Activated effector memory CD4-positive, alpha-beta T cell treated with anti-CD3 and anti-CD28 coated beads, Interleukin-2, amount 50 U/mL, for 16 hours (primary cell): ENCODE measurements at places on chromosomes 1 and 21.

GRCh38 chr1:117327011-117327410 lies 40.2 kb upstream of the MAN1A2 start:
- no peak for DNase-seq

DNA sequence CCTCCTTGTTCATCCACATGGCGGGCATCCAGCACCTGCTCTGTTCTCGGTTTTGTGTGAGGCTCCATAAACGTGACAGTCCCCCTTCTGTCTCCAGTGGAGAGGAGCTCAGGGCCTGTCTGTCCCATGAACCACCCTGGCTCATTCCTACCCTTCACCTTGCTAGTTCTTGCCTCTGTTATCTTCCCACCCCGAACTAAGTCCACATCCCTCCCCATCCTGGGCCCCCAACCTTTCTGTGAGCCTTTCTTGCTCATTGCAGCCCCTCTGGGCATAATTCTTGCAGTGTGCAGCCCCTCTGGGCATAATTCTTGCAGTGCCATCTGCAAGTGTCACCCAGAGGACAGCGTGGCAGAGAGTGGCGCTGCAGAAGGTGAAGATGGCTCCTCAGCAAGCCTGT lies 216.7 kb upstream of the TMEM51 start:
- DNase-seq, result no peak

DNA sequence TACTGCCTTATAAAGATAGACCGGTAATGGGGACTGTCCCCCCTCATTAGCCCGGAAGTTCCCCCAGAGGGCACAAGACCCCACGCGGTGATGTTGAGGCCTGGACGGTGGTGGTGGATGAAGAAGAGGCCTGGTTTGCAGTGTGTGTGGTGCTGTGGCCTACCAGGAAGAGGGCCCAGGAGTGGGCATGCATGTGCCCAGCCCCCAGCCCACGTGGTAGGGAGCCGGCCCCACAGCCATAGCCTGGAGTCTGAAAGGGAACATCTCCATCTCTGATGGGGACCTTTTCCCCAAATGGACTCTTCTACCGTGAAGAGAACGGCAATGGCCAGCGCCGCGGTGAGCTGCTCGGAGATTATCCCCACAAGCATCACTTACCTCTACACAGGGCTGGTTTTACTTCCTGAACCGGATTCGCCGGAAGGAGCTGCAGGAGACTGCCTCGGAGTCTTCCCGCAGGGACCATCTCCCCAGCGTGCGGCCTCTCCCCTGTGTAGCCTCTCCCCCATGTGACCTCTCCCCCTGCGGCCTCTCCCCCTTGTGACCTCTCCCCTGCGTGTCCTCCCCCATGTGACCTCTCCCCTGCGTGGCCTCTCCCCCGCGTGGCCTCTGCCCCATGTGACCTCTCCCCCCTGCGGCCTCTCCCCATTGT lies 20.6 kb downstream of the RRP1 start:
- DNase-seq, result no peak

DNA sequence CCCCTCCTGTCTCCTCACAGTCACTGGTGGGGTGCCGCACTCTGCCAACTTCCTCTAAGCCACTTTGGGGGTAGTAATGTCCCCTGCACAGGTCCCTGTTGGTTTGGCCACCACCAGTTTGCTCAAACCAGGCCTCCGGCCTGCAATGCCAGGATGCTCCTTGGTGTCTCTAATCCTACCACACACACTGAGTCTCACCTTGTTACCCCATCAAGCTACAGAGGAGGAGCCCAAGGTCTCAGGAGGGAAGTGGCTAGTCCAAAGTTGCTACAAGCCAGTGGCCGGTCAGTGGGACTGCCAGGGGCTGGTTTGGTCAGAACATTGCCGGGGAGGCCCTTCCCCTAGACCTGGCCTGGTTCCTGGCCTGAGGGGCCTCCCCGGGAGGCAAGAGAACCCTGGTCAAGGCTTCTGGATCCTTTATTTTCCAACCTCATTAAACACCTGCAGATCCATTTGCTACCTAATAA lies 21.5 kb upstream of the LRP8 start:
- DNase-seq, result peak; percentile 28

GRCh38 chr1:82589588-82589987 lies 788.9 kb downstream of the ADGRL2 start:
- DNase-seq, result no peak

DNA sequence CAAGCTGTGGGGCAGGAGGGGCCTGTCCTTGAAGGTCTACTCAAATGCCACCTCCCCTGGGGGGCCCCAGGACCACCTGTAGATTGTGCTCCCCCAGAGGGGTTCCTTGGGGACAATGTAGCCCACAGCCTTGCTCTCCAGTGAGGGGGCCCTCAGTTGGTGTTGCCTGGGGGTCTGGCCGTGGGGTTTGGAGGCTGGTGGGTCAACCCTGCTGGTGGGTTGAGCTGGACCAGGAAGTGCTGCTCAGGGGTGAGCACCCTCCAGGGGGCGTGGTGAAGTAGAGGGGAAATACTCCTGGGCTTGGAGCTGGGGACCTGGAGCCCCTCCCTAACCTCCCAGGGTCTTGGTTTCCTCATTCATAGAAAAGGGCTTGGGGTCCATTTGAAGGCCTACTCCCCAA lies 143.6 kb upstream of the WNT4 start:
- DNase-seq, result no peak

GRCh38 chr1:172662464-172663109 lies 3.7 kb downstream of the FASLG start:
- peak; percentile 94 for DNase-seq

DNA sequence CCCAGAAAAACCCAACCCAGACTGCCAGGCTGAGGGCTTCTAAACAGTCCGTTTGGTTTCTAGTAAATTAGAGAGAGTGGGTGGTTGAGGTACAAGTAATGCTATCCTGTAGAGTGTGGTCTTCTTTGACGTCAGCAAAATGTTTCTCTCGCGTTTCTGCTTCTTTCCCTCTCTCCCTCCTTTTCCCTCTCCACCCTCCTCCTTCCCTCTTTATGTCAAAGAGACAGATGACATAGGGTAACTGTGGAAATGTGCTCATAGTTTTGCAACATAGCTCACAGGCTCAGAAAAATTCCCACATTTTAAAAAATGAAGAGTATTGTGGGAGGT lies 158.3 kb downstream of the TOMM20 start:
- no peak for DNase-seq

DNA sequence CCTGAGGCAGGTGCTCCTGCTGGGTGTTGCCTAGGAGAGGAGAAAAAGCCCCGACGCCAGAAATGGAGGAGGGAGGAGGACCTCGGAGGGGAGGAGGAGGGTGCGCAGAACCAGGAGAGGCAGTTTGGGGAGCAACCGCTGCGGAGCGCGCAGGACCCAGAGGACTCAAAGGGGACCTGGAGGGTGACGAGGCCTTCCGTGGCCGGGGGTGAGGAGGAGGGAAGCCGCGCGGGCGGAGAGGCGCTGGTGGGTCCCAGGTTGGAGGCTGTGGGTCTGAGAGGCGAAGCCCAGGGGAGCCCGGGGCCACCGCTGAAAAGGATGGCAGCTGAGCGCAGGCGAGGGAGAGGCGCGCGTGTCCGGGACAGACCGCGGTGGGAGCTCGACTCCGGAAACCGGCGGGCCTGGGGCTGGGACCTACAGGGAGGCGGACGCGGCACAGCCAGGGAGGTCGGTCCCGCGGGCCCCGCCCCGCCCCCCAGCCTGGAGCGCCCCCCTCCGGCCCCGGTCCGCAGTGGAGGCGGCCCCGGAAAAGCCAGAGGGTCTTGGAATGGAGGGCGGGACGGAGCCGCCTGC lies 15.1 kb downstream of the RNF223 start:
- peak; percentile 79 for DNase-seq

- no peak for DNase-seq
Measured at GRCh38 chr1:67053535-67053784, 488 bp downstream of the SLC35D1 start.

- DNase-seq, result no peak
Measured at GRCh38 chr1:85504417-85504816, 39.5 kb upstream of the DDAH1 start.

GRCh38 chr1:20212685-20213331 lies 26.5 kb upstream of the PLA2G2C start:
- DNase-seq, result peak; percentile 81

DNA sequence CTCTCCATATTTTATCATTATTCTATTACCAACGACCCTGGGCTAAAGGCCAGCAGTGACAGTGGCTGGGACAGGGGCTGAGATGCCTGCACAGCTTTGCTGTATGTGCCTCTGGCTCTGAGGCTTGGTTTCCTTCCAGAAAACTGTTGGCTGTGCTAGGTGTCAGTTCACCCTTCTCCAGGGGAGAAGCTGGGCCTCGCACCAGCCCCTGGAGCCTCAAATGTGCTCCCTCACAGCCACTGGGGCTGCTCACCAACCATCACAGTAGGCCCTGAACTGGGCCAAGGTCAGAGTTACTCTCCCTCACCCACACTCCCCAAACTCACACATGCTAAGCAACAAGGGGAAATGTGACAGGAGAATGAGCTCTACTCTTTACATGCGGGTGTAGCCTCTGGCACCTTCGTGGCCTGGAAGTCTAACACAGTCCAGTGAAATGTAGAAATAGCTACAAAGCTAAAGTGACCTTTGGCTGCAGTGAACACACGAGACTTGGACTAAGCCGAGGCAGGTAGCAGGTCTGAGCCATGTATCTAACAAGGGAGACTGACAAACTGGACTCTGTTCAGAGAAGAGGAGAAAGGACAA lies 4.7 kb upstream of the CD160 start:
- no peak for DNase-seq

- DNase-seq, result no peak
Measured at GRCh38 chr1:171389171-171389570, 75.2 kb downstream of the FMO4 start.

DNA sequence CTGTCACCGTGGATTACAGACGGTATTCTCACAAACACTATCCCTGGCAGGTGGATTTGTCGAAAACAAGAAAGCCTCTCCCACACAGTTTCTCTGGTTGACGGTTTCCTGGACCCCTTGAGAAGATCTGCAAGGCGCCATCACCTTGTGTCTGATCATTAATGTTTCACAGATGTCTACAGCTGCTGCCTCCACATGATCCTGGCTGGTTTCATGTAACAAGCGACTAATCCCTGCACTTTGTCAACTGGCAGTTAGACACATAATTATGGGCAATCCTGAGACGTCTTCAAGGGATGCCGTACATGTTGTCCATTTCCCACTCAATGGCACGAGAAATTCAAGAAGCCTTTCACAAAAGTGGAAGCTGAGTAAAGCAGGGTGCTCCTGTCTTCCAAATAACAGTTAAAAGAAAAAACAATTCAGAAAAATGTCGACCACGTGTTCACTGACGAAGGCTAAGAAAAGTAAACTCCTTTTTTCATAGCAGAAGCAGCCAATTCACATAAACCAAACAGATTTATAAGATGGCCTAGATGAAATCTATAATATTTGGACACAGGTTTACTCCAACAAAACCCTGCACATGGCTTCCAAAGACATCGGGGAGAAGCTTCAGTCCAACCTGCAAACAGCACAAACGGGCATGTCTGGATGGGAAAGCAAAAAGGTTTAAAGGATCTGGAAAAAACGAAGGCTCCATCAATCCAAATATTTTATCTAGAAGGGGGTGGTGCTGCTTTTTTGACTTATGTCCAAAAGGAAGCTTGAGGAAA lies 52.2 kb downstream of the CAPZB start:
- DNase-seq, result no peak
